ENCODE measurements at places on chromosomes 5 and 9.

GRCh38 chr5:67030289-67031056 lies 166.1 kb downstream of the CD180 start:
- no peak for DNase-seq

DNA sequence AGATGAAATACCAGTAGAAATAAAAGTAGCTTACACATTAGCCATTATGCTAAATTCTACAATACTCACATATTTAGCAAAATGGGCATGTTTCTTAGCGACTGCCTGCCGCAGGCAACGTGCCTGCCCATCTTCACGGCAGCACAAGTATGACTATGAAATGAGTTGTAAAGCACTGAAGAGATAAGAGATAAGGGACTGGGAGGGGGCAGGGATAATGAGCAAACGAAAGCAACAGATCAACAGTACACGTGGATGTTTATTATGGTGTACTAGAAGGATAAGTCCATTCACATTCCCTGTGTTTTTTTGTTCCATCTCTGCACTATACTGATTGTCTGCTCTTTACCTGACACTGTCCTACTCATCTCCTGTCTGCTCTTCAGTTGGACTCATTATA lies 44.1 kb upstream of the KCNN2 start:
- DNase-seq: no peak

GRCh38 chr5:151682751-151683331 lies 3.9 kb downstream of the SPARC start:
- peak; percentile 22 for DNase-seq

- no peak for DNase-seq
Measured at GRCh38 chr9:123365287-123365880, 9.4 kb downstream of the CRB2 start.

DNA sequence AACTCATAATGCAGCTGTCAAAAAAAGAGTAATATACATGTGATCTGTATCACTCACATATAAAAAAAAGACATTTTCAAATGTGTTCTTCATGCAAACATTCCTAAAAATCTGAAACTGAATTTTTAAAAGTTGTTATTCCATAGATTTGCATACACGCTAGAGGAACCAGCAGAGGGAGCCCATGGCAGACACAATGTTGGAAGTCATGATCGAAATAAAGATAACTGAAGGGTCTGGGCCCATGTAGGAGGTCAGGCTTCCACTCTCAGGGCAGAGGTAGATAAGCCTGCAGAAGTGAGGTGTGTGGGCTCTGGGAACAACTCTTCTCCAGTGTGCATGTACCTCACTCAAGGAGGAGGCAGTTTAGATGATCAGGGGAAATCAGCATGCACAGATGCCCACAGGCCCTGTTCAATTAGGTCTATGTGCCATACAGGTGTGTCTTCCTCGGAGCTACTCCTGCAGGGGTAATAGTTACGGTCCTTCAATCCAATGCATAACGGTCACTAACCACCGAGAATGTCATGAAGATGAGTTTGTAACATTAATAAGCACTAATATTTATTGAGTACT lies 208.6 kb downstream of the EPB41L4A start:
- no peak for DNase-seq

- DNase-seq: no peak
Measured at GRCh38 chr5:82698026-82698425, 379.2 kb downstream of the TMEM167A start.

- no peak for DNase-seq
Measured at GRCh38 chr5:149405550-149406202, 26.6 kb upstream of the IL17B start.

GRCh38 chr5:28216939-28217360 lies 1178.6 kb upstream of the CDH9 start:
- no peak for DNase-seq

- no peak for DNase-seq
Measured at GRCh38 chr9:91790917-91791316, 159.1 kb downstream of the ROR2 start.

DNA sequence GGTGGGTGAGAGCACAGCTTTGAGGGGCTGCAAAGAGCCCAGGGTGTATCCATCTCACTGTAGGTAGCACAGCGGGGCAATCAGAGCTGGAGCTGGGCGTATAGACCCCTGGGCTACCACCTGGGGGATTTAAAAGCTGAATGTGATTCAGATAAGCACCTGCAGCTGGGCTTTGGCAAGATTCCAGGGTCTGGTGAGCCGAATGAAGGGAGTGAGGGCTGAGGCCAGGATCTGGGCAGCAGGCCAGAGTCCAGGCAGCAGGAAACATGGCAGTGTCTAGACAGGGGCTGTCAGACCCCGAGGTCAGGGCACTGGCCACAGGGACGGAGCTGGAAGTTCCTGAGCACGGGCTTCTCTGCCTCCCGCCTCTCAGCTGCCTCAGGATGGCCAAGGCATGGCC lies 8.7 kb downstream of the ASS1 start:
- no peak for DNase-seq

- DNase-seq: peak; percentile 53
Measured at GRCh38 chr9:108142504-108143201, 653.1 kb upstream of the KLF4 start.

GRCh38 chr9:36897478-36897877 lies 136.6 kb downstream of the PAX5 start:
- DNase-seq: no peak

Data from caudate nucleus (tissue), 63 donors.